ENCODE measurements at places on chromosomes 12 and 14.

DNA sequence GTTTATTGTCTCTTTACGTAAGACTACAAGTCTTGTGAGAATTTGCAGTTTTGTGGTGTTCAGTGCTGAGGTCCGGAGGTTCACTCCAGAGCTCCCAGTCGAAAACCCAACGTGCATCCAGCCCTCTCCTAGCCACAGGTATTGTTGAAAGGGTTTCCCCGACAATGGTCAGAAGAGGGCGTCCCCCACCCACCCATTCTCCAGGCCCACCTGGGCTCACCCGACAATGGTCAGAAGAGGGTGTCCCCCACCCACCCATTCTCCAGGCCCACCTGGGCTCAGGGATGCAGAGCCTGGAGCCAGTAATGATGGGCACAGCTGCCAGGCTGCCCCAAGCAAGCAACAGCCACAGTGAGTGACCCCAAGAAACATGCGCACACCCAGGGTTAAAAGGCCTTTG is 126.8 kb upstream of the EVL start:
- DNase-seq = no peak

GRCh38 chr12:49541140-49541861 is 2.5 kb downstream of the KCNH3 start:
- DNase-seq = no peak

GRCh38 chr12:130870442-130871285 is 1.2 kb upstream of the RAN start:
- DNase-seq = peak; percentile 81

DNA sequence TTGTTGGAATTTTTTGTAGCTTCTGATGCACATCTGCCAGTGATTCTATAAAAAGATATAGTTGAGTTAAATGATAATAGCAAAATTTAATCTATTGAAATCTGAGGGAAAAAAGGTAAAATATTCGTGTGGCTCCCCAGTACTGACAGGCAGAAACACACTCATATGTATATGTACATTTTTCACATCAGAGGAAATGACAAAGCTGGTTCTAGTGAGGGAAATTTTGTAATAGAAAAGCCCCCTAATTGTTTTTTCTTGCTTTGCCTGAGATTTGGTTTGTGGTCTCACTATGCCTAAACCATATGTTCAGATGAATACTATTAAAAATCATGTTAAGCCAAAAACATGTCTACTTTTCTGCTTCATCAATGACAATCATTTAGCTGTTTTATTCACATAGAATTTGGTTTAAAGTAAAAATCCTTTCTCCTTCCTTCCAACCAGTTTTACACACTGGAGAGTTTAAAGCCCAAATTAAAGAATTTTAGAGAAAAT is 203.5 kb downstream of the ANO6 start:
- DNase-seq = no peak
